ENCODE measurements at places on chromosomes 5 and 9. TPM values are rescaled to one million over a fixed set of nuclear protein-coding genes. Genes with fewer than 3 reads are reported as not detected.

The KCNIP1 gene
- 20.0 TPM for total RNA-seq

DNA sequence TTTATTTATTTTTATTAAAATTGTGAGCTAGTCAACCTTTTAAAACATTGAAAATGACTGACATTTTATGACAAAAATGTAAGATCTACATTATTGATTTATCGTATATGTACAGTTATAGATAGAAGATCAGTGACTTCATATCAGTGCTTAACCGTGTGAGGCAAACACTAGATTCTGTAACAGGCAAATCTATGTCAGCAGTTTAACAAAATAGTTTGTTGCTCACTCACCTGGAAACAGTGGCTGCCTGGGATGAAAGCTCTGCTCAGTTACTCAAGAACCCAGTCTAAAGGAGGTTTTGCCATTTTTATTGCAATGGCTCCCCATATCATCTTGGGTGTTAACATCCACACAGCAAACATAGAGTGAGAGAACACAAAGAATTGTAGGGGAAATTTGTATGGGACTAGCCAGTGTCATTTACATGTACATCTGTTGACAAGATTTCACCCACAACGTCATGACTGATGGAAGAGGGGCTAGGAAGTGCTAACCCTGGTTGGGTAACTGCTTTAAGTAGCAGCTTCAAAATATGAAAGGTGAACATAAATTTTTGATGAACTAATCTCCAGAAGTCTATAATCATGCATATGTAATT is 49.0 kb downstream of the SGCD start:
- H3K36me3 ChIP-seq, result no peaks in the 10 kb centered on the region
- H3K4me3 ChIP-seq, result no peak overlapping the region
- no peaks in the 10 kb centered on the region for H3K27me3 ChIP-seq
- H3K4me1 ChIP-seq, result no peaks in the 10 kb centered on the region
- no peak overlapping the region for H3K27ac ChIP-seq

GRCh38 chr9:119257592-119257991 is 111.6 kb downstream of the BRINP1 start:
- H3K36me3 ChIP-seq, result no peaks in the 10 kb centered on the region
- no peak for DNase-seq
- no peaks in the 10 kb centered on the region for H3K27me3 ChIP-seq
- H3K4me1 ChIP-seq, result no peaks in the 10 kb centered on the region
- H3K27ac ChIP-seq, result no peak overlapping the region

The CCDC192 gene
- not detected for total RNA-seq

The C5orf52 gene
- total RNA-seq, result not detected

GRCh38 chr5:171157276-171157675 is 151.8 kb upstream of the TLX3 start:
- no peaks in the 10 kb centered on the region for H3K4me1 ChIP-seq
- H3K27ac ChIP-seq, result no peak overlapping the region
- H3K27me3 ChIP-seq, result no peaks in the 10 kb centered on the region
- DNase-seq, result no peak

DNA sequence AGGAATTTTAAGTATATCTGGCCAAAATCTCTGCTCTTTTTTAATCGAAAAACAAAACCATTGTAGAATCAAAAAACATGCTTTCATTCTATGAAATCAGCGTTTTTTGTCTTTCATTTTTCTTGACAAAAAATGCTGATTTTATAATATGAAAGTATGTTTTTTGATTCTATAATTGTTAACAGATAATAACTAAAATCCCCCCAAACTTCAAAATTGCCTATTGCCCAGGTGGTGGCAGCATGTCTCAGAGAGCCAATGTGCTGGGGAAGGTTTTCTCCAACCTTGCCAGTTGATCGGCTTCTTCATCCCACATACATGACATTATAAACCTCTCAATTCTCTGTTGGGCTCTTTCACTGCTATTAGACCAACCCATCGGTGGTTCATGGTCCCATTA is 5.1 kb upstream of the SMIM15 start:
- H3K4me3 ChIP-seq, result no peak overlapping the region
- H3K4me1 ChIP-seq, result peaks cover 24% of the 10 kb centered on the region
- H3K36me3 ChIP-seq, result no peaks in the 10 kb centered on the region
- H3K27me3 ChIP-seq, result no peaks in the 10 kb centered on the region

DNA sequence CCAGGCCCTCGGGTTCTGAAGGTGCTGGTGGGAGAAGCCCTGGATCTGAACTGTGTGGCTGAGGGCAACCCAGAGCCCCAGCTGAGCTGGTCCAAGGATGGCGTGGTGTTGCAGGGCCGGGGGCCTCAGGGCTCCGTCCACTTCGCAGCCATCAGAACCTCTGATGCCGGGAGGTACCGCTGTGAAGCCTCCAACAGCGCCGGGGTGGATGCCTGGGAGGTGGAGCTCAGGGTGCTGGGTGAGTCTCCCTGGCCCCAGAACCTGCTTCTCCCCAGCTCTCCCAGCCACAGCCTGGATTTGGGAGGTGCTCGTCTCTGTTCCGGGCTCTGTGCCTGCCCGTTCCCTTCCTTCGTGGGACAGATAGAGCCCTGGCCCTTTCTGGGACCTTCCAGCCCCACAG is 75.6 kb downstream of the HMCN2 start:
- H3K27ac ChIP-seq, result no peak overlapping the region
- peaks cover 5% of the 10 kb centered on the region for H3K4me1 ChIP-seq

DNA sequence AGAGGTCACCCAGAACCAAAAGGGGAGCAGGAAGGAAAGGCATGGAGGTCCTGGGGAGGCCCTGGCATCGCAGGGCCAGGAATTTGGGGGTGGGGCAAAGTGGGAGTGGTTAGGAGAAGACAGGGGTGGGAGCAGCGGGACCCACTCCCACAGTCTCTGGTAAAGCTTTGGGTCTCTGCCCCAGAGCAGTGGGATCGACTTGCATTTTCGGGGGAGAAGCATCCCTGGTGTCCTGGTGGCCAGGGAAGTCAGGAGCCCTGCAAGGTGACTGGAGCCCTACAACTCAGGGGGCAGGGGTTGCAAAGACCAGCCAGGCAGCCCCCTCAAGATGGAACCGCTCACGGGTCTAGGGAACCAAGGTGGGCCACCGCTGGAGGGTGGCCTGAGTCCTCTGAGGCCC is 22.4 kb upstream of the GTF3C5 start:
- peak; percentile 19 for DNase-seq
- peaks cover 21% of the 10 kb centered on the region for H3K4me1 ChIP-seq
- H3K36me3 ChIP-seq, result no peaks in the 10 kb centered on the region
- no peak overlapping the region for H3K4me3 ChIP-seq
- no peak overlapping the region for H3K27ac ChIP-seq

GRCh38 chr5:101539315-101539714 is 636.2 kb upstream of the ST8SIA4 start:
- no peak overlapping the region for H3K27ac ChIP-seq
- H3K4me1 ChIP-seq, result no peaks in the 10 kb centered on the region
- DNase-seq, result no peak
- H3K27me3 ChIP-seq, result no peaks in the 10 kb centered on the region
- H3K36me3 ChIP-seq, result no peaks in the 10 kb centered on the region

DNA sequence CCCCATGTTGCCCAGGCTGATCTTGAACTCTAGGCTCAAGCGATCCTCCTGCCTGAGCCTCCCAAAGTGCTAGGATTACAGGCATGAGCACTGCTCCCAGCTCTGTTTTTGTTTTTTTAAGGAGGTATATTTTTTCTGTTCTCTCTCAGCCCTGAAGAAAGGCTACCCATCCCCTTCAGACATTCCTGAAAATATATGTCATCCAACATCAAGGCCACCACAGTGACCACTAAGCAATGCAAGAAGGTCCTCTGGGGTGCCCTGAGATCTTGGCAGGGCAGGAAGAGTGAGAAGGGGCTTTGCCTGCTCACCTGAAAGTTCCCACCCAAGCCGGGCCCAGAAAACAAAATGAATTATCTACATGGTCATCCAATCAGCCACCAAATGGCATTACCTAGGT is 47.8 kb upstream of the IL17B start:
- H3K27ac ChIP-seq, result no peak overlapping the region
- no peaks in the 10 kb centered on the region for H3K27me3 ChIP-seq
- H3K4me1 ChIP-seq, result peaks cover 94% of the 10 kb centered on the region
- peaks cover 68% of the 10 kb centered on the region for H3K36me3 ChIP-seq
- H3K4me3 ChIP-seq, result no peak overlapping the region

The SLC25A48 gene
- total RNA-seq, result not detected

DNA sequence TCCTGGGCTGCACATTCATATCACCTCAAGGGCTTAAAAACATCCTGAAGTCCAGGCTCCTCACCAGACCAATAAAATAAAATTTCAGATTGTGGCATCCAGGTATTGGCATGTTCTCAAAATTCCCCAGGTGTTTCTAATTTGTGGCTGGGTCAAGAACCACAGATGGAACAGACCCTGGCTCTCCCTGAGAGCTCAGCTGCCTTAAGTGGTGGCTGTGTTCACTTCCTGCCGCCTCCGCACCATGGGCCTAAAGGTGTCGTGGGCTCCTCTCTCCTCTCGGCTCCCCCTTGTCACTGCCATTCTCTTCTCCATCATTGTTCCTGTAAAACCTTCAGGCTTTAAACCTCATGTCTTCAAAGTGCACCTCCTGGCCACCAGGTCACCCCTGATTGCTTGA is 17.8 kb upstream of the CCNJL start:
- H3K27ac ChIP-seq, result no peak overlapping the region
- no peaks in the 10 kb centered on the region for H3K36me3 ChIP-seq
- H3K4me3 ChIP-seq, result no peak overlapping the region
- no peaks in the 10 kb centered on the region for H3K27me3 ChIP-seq
- H3K4me1 ChIP-seq, result no peaks in the 10 kb centered on the region

DNA sequence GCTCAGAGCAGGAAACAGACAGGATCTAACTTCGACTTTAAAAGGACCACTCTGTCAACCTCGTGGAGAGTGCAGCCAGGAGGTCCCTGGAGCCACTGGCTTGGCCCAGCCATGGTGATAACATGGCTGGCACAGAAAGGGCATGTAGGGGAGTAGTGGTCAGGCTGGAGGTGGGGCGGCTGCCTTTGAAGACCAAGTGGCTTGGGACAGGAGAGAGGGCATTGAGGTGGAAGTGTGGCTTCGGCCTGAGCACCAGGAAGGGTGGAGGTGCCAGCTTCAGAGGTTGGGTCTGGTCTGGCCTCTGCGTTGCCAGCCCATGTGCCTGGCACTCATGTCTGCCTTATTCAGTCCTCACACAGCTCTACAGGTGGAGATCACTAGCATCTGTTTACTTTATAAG is 270.0 kb downstream of the NSG2 start:
- H3K27ac ChIP-seq, result no peak overlapping the region
- H3K4me3 ChIP-seq, result no peak overlapping the region
- peaks cover 10% of the 10 kb centered on the region for H3K4me1 ChIP-seq
- peaks cover 19% of the 10 kb centered on the region for H3K27me3 ChIP-seq

DNA sequence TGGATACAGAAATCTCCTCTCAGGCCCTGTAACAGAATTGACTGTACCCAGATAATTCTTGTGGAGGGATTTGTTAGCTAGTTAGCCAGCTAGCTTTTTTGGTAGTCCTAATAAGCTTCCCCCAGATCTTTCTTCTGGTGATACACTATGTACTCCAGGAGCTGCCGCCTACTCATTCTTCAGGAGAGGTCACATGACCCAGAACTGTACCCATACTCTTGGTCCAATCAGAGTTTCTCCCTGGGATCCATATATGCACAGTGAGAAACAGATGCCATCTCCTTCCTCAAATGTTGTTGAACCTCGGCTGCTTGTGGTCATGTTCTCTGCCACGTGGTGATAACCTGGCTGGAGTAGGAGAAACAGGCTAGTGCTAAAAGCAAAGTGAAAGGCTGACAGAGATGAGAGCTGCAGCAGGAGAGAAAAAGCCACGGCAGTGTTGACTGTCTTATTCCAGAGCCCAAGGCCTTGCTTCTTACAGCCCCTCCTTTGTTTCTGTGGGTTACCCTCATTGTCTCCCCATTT is 123.0 kb upstream of the RFX3 start:
- no peak overlapping the region for H3K4me3 ChIP-seq
- H3K4me1 ChIP-seq, result no peaks in the 10 kb centered on the region
- H3K27ac ChIP-seq, result no peak overlapping the region
- no peak for DNase-seq
- no peaks in the 10 kb centered on the region for H3K36me3 ChIP-seq
- H3K27me3 ChIP-seq, result no peaks in the 10 kb centered on the region

The TPD52L3 gene
- total RNA-seq, result not detected

DNA sequence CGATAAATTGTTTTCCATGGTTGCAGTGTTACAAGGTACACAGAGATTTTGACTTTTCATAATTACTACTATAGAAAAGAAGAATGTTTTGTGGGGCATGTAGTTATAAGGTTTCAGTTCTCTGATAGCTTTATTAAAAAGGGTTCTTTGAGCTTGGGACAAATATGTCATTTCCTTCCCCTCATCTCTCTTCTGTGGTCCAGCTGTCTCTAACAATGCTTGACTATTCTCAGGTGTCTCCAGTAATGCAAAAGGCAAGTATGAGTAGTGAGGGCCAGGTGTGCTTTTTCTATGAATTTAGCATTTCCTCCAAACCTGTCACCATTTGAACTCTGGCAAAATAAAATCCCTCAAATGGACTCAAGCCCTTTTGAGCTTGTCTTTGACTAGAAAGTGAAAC is 84.3 kb downstream of the SLF1 start:
- H3K27me3 ChIP-seq, result no peaks in the 10 kb centered on the region
- H3K4me1 ChIP-seq, result no peaks in the 10 kb centered on the region
- H3K36me3 ChIP-seq, result peaks cover 23% of the 10 kb centered on the region
- no peak for DNase-seq
- H3K4me3 ChIP-seq, result no peak overlapping the region
- no peak overlapping the region for H3K27ac ChIP-seq

The AGPAT2 gene
- 29.0 TPM for total RNA-seq

DNA sequence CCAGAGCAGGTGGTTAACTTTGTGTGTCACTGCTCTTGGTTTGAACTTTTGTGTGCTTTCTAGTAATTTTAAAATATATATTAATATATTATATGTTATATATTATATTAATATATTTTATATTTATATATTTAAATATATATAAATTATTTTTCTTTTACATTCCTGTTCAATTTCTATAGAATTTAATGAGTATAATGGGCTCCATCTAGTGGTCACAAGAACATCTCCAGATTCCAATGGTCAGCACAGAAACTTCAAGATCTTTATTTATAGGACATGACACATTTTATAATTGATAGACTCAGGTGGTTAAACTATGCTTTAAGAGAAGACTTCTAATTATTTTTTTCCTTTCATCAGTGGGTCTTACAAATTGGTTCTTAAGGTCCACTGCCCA is 39.1 kb downstream of the COL23A1 start:
- H3K4me1 ChIP-seq, result no peaks in the 10 kb centered on the region
- no peak overlapping the region for H3K27ac ChIP-seq
- no peaks in the 10 kb centered on the region for H3K27me3 ChIP-seq
- no peaks in the 10 kb centered on the region for H3K36me3 ChIP-seq
- no peak overlapping the region for H3K4me3 ChIP-seq

The PCDHA8 gene
- 0.11 TPM for total RNA-seq

DNA sequence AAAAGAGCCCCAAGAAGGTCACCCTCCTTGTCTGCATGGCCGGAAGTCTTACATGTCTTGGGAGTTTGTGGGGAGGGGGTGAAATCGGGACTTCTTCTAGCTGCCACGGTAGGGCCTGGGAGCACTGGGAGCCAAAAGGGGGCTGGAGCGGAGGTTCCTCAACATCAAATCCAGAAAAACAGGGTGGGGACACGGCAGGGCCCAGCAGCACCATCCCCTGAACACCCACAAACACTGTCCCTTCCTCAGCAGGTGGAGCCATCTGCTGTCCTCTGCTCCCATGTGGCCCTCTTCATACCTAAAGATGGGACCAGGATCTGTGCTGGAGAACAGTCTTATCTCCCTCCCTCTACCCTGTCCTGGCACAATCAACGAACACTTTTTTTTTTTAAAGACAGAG is 2.7 kb downstream of the TERT start:
- no peak overlapping the region for H3K27ac ChIP-seq
- H3K27me3 ChIP-seq, result peaks cover 37% of the 10 kb centered on the region
- H3K4me3 ChIP-seq, result no peak overlapping the region

Data from spleen (tissue), 13 donors.